ENCODE measurements at places on chromosomes 4 and X. TPM values are rescaled to one million over a fixed set of nuclear protein-coding genes. Genes with fewer than 3 reads are reported as not detected.

COMMD8 gene
- total RNA-seq: 15.2 TPM

ENAM gene
- not detected for total RNA-seq

IL1RAPL1 gene
- 0.04 TPM for total RNA-seq

SLC49A3 gene
- total RNA-seq: 0.29 TPM

RPS6KA6 gene
- 0.11 TPM for total RNA-seq

SLC7A11 gene
- 15.4 TPM for total RNA-seq

MAGED4 gene
- not detected for total RNA-seq

FAT1 gene
- total RNA-seq: 30.0 TPM

ASB11 gene
- not detected for total RNA-seq

All from K562 (cell line).